ENCODE measurements at places on chromosomes 7 and 10.

DNA sequence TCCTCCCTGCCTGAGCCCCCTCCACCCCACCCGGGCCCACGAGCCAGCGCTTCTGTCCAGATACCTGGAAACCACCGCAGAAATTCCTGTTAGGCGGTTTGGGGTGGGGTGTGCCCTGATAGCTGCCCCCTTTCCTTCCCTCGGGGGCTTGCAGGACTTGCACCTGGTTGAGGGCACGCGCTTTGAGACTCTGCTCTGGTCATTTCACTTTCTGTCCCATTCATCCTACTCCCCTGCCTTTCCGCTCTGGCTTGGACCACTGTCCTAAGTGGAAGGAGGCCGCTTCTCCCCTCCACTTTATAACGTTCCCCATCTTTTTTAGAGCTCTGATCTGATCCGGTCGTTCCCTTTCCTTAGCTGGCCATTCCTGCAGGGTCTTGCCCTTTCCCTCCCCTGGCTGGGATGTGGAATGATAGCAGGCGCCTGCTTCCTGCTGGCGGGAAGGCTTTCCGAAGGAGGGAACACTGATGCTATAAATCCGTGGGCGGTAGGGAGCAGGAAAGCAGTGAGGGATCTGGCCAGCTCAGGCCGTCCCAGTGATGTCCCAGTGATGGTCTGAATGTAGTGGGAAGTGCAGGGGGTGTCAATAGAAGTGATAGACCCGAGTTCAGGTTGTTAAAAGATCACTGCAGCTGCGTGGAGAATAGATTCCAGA lies 852 bp upstream of the PRKAR1B start:
- DNase-seq, result no peak

DNA sequence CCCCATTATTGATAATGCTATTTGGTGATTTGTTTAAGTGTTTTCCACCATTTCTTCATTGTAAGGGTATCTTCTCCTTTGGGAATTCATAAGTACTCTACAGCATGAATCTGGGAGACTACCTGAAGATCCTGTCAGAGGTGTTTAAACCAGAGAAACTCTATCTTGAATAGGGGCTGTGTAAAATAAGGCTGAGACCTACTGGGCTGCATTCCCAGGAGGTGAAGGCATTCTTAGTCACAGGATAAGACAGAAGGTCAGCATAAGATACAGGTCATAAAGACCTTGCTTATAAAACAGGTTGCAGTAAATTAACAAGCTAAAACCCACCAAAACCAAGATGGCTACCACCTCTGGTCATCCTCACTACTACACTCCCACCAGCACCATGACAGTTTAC lies 13.4 kb upstream of the OR2A5 start:
- DNase-seq, result no peak

DNA sequence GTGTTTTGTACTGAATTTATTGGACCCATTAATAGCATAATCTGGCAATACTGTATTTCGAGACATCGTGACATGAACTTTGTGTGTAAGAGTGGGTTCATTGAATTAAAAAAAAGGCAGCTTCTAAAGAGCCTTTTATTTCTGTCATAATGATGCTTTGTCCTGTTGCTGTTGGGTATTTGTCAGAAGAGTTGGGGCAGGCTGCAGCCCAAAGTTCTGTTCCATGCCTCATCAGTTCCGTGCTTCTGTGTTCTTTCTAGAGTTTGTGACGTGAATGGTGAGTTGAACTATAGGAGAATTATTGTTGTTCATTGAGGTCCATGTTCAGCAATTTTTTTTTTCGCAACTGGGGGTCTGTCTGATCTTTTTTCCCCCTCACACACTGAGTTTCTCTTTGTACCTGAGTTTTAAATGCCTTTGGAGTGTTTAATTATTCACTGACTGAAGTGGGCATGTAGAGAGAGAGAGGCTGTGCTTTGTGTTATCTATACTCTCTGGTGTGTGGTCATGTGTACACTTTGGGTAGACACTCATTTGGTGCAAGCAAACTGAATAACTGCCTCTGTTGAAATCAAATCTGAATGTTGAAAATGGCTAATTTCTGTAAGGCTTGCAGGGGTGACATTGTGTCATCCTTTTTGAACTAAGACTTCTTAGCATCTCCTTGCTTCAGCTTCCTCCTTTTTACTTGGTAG lies 69.8 kb downstream of the ADD3 start:
- no peak for DNase-seq

GRCh38 chr10:71230656-71231025 lies 18.3 kb downstream of the UNC5B start:
- DNase-seq, result no peak

DNA sequence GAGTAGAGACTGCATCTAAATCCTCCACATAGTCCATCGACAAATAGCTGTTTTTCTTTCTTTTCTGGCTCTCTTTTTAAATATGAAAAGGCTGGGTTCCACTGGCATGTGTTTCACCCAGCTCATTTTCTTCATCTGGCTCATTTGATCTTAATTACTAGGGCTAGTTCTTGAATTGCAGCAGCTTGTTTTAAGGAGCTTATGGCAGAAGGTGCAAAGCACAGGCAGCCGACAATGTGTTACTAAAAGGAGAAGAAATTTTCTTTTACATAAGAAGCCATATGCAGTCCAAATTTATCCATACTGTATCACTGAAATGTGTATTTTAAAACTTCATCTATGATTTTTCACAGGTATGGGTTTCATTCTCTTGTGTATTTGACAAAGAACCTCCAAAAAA lies 205.6 kb upstream of the PTER start:
- DNase-seq, result no peak

- peak; percentile 61 for DNase-seq
Observed at GRCh38 chr10:125055446-125055845, 104.9 kb downstream of the CTBP2 start.

GRCh38 chr7:30658479-30659074 lies 23.7 kb downstream of the CRHR2 start:
- DNase-seq, result no peak

GRCh38 chr7:23471106-23471859 lies 992 bp upstream of the IGF2BP3 start:
- no peak for DNase-seq

- peak; percentile 72 for DNase-seq
Observed at GRCh38 chr7:70829221-70830059, 302.5 kb upstream of the GALNT17 start.

DNA sequence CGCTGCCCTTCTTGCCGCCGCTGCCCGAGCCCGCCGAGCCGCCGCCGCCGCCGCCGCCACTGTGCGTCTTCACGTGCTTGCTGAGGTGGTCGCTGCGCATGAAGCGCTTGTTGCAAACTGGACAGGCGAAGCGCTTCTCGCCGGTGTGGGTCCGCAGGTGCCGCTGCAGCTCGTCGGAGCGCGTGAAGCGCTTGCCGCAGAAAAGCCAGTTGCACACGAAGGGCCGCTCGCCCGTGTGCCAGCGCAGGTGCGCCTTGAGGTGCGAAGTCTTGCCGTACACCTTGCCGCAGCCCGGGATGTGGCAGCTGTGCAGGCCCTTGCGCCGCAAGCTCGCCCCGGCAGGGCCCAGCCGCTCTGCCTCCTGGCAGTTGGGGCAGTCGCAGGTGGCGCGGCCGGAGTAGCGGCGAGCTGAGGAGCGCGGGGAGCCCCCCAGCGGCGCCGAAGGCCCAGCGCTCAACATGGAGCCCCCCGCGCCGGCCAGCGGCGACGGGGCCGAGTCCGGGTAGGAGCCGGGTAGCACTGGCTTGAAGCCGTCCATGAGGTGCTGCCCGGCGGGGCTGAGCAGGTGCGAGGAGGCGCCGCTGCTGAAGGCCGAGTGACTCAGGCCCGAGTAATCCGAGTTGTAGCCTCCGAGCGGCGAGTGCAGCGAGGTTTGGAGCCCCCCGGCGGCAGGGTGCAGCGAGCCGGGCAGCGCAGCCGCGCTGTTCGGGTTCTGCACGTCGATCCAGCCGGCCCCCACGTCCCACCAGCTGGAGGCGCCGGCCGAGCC lies 2.1 kb downstream of the SP8 start:
- no peak for DNase-seq

DNA sequence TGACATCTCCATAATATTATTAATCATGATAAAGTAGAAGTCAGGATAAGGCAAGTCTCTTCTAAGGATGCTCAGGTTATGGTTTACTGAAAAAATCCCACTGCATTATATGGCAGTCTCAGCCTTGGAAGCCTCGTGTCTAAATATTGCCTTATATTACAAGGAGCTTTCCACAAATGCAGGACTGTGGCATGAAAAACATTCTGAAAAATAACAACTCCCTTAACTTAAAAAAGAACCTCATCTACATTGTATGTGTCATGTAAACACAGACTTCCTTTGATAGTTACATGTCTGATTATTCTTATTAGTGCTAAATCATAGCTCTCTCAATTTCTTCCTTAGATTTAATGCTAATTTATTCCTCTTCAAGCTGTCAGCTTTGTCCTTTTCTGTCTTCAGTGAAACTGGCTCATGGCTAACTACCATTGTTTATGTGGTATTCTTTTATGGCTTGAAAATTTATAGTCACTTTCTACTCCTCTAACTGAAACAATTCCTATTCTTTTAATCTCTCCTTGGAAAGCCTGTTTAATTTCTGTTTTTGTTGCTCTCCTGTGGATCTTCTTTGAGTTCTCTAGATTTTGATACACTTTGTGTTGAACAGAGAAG lies 156.1 kb downstream of the KIF20B start:
- no peak for DNase-seq

GRCh38 chr10:124962421-124962820 lies 20.5 kb downstream of the ZRANB1 start:
- DNase-seq, result no peak

DNA sequence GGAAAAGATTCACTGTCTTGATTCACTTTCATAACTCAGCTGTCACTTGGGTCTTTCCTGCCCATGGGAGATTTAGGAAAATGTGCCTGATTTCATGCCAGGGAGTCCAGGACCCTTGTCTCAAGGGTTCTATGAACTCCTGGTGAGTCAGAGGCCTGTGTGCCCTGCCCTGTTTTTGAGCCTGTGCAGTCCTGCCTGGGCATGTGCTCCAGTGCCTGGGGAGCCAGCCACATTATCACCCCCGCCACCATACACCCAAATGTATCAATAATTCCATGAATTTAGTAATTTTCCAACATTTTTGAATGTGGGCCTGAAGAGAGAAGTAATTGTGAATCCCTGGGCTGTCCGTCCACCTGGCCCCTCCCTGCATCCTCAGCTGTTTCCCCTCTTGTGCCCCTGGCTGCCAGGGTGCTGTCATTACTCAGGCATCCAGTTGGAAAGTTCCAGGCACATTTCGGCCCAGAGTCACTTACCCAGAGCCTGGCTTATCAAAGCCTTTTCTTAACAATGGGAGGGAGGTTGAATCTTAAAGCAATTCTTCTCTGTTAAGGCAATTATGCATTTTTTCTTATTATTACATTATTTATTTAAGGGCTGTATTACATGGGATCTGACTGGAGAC lies 287.8 kb upstream of the CDC14C start:
- no peak for DNase-seq

DNA sequence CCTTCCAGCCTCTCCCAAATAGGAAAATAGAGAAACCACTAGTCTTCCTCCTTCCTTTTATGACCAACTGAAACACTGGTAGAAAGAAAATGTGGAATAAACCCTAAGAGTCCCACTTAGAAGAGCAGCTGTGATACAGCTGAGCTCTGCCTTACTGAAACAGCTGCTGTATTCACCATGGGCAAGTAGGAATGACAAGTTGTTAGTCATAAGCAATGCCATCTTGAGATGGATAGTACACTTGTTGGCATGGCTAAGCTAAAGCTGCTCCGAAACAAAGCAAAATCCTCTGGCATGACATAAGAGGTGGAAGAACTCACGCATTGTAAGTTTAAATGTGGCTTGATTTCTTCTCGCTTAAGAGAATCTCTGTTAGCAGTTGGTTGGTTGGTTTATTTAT lies 48.3 kb upstream of the TMEM236 start:
- no peak for DNase-seq

DNA sequence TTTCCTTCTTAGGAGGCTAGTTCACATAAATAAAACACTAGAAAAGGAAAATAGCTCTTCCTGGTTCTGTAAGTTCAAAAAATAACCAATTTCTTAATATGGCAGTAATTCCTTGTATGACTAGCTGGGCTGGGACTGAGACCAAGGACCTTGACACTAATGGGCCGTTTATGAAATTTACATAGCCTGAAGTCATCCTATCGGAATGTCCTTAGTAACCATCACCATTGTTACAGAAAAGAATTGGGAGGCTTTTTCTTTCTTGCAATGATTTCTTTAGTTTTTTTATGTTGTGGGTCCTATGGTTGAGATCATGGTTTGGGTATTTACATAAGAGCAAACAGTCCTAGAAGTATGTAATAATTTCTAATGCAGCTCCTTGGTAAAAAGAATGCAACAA lies 87.1 kb upstream of the HDAC9 start:
- no peak for DNase-seq

GRCh38 chr10:43109671-43110249 lies 28.5 kb upstream of the CSGALNACT2 start:
- peak; percentile 43 for DNase-seq

GRCh38 chr7:4712281-4713182 lies 30.4 kb downstream of the FOXK1 start:
- DNase-seq, result no peak

- no peak for DNase-seq
Observed at GRCh38 chr10:34941471-34942357, 126.6 kb upstream of the PARD3 start.

GRCh38 chr7:50614721-50615518 lies 49.7 kb upstream of the DDC start:
- DNase-seq, result no peak

DNA sequence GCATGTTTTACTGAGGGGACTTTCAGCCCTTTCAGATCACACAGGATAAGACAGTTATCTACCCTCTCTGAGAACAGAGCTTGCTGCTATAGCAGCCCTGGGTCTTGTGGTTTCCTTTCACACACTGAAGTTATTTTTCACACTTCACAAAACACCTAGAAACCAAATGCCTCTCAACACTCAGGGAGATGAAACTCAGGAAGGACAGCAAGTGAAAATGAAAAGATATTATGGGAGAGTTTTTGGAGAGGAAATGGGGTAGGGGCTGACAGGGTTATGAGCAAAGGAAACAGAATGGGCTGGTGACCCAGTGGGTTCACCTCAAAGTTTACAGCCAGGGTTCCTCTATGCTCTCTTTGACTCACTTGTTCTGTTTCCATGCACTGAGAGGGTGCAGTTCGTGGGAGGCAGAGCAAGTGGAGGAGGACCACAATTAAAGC lies 17.0 kb upstream of the GIMAP2 start:
- DNase-seq, result no peak

- DNase-seq, result no peak
Observed at GRCh38 chr10:89815049-89815853, 113.9 kb downstream of the KIF20B start.

DNA sequence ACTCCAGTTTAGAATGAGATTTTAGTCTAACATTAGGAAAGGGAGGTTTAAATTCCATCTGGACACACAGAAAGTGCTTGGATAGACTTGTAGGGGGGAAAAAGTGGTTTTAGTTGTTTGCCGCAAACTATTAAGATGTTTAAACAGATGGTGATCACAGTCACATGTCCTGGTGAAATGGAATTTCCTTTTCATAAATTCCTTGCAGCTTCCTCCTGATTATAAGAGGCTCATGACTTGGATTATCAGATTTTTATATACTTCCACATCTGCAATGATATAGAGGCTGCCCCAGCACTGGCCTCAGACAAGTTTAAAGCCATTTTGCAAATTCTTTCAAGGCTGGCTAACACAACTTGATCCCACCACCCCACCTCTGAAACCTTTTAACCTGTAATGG lies 106.4 kb upstream of the ARMC3 start:
- no peak for DNase-seq

Data from aorta (tissue), 5 donors.